ENCODE measurements at places on chromosomes 1 and 21. TPM values are rescaled to one million over a fixed set of nuclear protein-coding genes. Genes with fewer than 3 reads are reported as not detected.

GRCh38 chr1:100494393-100495084 lies 43.4 kb upstream of the GPR88 start:
- no peak for DNase-seq

GRCh38 chr1:98028800-98029199 lies 108.0 kb upstream of the DPYD start:
- DNase-seq, result no peak

DNA sequence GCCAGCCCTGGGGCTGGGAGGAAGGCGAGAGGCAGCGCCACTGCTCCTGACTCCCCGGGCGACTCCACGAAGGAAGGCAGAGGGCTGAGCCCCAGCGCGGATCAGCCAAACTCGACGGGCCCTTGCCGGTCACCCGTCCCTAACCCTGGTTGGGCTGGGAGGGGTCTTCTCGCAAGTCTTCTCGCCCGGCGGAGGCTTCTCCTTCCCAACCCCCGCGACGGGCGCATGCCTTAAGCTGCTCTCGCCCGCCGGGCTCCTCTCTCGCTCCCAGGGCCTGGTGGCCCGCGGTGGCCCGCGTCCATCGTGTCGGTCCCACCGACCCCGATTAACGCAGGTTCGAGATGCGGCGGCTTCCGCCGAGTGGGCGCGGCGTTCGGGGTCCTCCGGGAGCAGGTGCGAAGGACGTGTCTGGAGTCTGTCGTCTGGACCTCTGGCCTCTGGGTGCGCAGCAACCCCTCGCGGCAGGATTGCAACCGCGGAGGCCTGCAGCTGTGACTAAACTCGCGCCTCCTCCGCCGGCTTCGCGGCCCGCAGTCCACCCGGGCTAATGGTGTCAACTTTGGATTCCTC lies 29.0 kb upstream of the PPM1J start:
- DNase-seq, result no peak

DNA sequence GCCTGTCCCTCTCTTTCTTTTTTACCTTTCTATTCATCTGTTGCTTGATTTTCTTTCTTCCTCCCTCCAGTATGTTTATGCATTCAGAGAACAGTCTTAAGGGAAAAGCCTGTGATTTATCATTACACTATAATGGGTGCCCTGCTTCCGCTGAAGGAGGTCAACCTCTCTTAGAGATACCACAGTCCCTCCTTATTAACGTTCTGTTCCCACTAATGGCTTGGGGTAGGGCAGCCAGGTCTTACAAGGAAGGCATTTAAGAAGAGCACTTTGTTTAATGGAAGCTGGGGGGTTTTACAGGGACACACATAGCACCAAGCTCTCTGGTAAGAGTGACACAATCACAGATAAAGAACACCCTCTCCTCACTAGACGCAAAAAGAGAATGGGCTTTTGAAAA lies 523.5 kb downstream of the NUF2 start:
- DNase-seq, result no peak

The NTMT2 gene
- total RNA-seq, result not detected

The KIF26B gene
- total RNA-seq, result 0.32 TPM
